ENCODE measurements at places on chromosomes 11 and 22.
A peak's percentile ranks its signal among the peaks of the same experiment; 100 is the strongest.

GRCh38 chr11:115776916-115777315 is 272.7 kb upstream of the CADM1 start:
- no peak for DNase-seq

- DNase-seq: no peak
Observed at GRCh38 chr11:93279851-93280347, 50.6 kb upstream of the DEUP1 start.

GRCh38 chr22:48805516-48805915 is 1022.2 kb downstream of the BRD1 start:
- no peak for DNase-seq

DNA sequence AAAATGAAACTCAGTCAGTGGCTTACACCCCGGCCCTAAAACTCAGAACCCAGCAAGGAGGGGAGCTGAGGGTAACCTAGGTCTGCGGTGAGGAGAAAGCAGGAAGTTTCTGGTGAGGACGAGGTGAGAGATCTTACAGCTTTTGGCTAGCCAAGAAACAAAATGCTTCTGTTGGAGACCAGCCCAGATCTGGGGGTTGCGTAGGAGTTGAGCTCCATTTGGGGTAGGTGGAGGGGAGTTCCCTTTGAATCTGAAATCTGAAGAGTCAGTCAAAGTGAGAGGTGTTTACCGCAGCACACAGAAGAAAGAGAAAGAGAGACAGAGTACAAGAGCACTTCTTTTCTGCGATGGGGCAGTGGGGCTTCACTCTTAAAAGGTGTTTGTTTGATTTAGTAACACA is 29.6 kb downstream of the EHF start:
- peak; percentile 81 for DNase-seq

Measured in stimulated activated CD4-positive, alpha-beta T cell treated with anti-CD3 and anti-CD28 coated beads, Interleukin-12 subunit alpha, Interleukin-12 subunit beta, amount 100 ng/mL, for 48 hours (primary cell).